ENCODE measurements at places on chromosomes 3 and 15.

- no peak for DNase-seq
These were observed 91.3 kb upstream of the PRR23E start for GRCh38 chr3:127101411-127102187.

GRCh38 chr3:105369500-105370371 is 3.0 kb downstream of the ALCAM start:
- no peak for DNase-seq

GRCh38 chr3:17110660-17111396 is 226.1 kb downstream of the PLCL2 start:
- no peak for DNase-seq

GRCh38 chr3:113441051-113441770 is at the start of gene CFAP44:
Gene CFAP44, minus strand, starts transcription at chr3:113441493. Its CDS starts 7,829 bp downstream, at chr3:113433664.
- DNase-seq: no peak

DNA sequence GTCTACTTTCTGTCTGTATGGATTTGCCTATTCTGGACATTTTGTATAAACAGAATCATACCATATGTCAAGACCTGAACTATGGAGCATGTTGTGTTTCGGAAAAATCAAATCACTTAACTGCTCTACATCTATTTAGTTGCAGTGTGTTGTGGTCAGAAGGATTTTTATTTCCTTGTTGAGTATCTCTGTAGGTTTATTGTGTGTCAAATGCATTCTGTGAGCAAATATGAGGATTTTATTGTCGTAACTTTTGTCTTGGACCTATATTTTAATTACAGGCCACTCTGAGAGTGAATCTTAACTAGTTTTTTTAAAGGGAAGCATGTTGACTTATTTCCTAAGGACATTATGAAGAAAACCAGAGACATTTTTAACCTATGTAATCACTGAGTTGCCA is 84.6 kb upstream of the MYZAP start:
- DNase-seq: no peak

DNA sequence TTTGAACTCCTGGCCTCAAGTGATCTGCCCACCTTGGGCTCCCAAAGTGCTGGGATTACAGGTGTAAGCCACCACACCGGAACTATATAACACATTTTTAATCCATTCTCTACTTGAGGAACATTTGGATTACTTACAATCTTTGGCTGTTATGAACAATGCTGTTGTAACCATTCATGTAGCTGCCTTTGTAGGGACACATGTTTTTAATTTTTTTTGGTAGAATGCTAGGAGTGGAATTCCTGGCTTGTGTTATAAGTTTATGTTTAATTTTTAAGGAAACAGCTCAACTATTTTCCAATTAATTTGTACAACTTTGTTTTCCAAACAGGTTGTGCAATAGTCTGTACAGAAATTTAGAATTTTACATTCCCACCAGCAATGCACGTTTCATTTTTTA is 51.7 kb downstream of the GPR149 start:
- no peak for DNase-seq

DNA sequence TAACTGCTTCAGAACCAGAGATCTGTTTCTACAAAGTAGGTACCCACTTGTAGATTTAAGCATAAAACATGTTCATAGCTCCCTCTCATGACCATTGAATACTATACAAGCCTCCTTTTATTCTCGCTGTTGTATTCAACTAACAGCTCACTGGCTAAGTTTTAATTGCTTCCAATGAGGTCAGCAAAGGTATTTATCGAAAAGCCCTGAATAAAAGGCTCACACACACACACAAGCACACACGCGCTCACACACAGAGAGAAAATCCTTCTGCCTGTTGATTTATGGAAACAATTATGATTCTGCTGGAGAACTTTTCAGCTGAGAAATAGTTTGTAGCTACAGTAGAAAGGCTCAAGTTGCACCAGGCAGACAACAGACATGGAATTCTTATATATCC is at the start of gene FGF7:
FGF7 (plus strand) TSS at position 222 of the 400 bp plus-strand sequence. CDS start 1,056 bp downstream, outside the sequence.
- no peak for DNase-seq

GRCh38 chr15:25789616-25789999 is 73.5 kb downstream of the ATP10A start:
- no peak for DNase-seq

DNA sequence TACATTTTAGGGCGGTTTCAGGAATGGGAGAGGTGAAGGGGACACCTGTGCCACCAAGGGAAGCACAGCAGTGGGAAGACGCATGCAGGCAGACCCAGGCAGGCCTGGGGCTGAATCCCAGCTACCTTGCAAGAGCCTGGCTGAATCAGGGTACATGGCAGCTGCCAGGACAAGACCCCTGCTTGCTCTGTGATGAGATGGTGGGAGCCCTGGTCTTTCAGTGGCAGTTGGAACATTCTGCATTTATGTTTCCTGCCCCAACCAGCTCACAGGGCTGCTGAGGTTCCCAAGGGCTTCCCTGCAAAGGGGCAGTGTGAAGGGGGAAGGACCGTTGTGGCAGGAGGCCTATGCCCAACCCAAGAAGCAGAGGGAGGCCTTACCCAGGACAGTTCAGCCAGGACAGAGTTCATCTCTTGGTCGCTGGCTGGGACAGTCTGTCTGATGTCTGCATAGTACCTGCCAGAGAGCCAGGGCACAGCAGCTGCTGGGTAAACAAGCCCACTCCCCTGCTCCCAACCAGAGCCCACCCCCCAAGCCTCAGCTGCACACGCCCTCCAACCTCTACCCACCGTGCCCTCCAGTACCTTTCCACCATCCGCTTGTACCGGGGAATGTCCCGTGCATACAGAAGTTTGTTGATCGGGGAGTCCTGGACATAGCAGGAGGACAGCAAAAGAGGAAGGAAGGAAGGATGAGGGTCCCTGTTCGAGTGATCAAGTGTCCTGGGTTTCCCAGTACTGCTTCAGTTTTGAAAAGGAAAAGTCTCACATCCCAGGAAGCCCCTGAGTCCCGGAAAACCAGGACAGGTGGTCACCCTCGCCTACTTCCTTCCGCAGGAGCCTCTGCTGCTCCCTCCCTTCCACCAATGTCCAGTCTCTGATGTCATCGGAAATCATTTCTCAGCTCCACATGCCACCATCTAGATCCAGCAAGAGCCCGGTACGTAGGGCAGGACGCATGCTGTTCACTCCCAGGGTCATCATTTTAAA is 23.1 kb downstream of the PLXNB1 start:
- DNase-seq: no peak

DNA sequence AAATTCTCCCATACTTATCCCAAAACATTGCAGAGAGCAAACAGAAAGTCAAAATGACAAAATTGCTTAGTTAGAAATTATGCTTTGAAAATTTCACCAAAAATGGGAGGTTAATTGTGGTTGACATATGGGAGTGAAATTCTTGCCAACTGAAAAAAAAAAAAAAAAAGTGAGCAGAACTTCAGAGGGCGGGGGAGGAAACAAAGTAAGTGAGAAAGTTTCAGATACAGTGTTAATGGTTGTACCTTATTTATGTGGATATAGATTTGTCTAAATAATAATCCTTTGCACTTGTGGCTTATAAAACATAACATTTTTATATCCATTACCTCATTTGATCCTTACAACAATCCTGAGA is 91.5 kb upstream of the RAP2B start:
- no peak for DNase-seq

Measured in cerebellar nuclear complex (tissue), 1 donor.